Fibroblast of skin of right biceps (primary cell): ENCODE measurements at places on chromosomes 1 and 21.
A peak's percentile ranks its signal among the peaks of the same experiment; 100 is the strongest.

- no peak for DNase-seq
Observed at GRCh38 chr1:95340061-95340460, 106.1 kb downstream of the RWDD3 start.

GRCh38 chr1:36735939-36736730, 253.4 kb upstream of the CSF3R start:
- no peak for DNase-seq

GRCh38 chr1:32241001-32241763, 5.8 kb upstream of the FAM167B start:
- DNase-seq: peak; percentile 46

DNA sequence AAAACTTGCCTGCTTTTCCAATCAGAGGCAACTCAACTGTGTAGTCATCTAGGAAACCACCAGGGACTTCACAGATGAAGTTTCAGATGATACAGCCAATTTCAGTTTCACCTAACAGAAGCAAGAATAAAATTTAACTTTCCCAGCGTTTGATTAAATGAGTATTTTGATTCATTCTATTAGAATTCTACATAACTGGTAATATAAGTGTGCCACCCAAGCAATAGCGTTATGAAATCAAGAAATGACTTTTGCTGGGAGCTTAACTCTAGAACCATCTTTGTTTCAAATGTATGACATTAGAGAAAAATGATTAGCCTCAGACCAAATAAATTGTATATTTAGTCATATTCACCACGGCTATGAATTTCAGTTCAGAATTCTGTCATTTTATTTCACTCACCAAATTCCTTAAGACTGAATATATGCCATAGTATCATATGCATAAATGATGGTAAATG, 239.3 kb downstream of the NRIP1 start:
- DNase-seq: no peak

DNA sequence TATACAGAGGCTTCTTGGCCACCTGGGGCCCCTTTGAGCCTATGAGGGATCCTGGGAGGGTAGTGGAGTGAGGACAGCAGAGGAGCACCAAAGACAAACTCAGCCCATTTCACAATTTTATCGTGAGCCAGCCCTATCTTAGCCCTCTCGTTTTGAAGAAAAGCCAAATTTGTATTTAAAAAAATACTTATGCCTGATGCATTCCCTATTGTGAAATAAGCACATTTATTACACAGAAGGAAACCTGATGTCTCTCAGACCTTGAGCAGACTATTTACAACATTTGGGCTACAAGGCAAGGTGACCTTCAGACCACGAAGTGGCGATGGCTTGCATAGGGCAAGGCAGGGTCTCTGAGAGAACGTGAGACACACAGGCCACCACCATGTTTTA, 41.3 kb upstream of the H6PD start:
- no peak for DNase-seq

DNA sequence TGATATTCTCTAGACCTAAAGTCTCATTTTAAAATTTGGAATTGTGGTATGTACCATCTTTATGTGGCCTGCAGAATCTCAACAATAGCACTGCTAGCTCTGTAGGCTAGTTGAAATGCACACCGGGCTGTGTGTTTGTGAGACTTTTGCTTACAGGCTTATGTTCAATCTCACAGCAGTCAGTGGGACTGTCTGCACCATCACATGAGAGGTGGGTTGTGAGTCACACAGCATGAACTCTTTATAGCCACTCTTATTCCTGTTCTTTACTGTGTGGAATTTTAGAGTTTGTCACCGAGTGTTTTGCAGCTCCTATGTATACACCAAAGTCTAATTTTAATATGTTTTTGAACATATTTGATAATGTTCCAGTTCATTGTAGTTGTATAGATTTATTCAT, 74.6 kb downstream of the RASAL2 start:
- DNase-seq: peak; percentile 54

GRCh38 chr21:36218691-36219090, 62.1 kb downstream of the DOP1B start:
- DNase-seq: no peak

DNA sequence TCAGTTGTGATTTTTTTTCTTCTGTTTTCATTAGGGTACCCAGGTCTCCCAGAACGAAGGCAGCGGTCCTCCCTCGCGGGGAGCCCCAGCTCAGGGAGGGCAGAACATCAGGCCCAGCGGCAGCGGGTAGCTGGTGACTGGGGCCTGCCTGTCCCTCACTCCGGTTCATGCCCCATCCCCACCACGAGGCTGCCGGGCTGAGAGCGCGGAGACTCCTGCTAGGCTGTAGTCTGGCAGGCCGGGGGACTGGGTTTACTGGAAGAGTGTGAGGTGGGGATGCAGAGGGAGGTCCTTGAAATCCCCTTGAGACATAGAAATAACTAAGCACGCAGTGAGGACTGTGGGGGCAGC, 10.5 kb downstream of the BRINP2 start:
- no peak for DNase-seq

GRCh38 chr1:22105611-22106207, 37.2 kb downstream of the WNT4 start:
- DNase-seq: peak; percentile 51

DNA sequence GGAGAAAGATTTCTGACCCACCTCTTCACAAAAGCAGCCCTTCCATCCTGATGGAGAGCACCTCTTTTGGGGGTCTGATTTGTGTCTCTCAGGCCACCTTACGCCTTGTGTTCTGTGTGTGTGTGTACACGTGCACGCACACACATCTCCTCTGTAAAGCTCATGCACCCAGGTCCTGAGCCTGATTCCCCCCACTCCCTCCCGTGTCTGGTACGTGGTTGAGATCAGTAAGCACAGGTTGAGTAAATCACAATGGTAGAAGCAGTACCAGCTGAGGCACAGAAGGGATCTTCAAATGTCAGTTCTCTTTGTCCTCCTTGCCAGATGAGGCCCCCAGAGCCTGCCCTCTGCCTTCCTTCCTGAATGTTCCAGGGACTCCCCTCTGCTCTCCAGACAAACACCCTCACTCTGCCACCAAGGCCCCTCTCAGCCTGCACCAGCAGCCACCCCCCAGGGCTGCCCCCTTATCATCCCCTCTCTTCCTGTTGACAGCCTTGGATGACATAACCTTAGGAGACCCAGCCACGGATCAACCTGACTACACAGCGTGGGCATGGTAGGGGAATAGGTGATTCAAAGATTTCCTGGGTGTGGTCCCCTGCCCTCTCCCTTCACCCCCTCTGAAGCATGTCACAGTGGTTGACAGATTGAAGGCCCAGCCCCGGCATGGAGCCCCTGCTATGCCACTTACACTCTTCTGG, 112.8 kb downstream of the HIVEP3 start:
- DNase-seq: no peak

- no peak for DNase-seq
Observed at GRCh38 chr1:18279351-18280074, 171.9 kb downstream of the IGSF21 start.

- DNase-seq: peak; percentile 59
Observed at GRCh38 chr1:24694380-24694843, 50.8 kb upstream of the CLIC4 start.

DNA sequence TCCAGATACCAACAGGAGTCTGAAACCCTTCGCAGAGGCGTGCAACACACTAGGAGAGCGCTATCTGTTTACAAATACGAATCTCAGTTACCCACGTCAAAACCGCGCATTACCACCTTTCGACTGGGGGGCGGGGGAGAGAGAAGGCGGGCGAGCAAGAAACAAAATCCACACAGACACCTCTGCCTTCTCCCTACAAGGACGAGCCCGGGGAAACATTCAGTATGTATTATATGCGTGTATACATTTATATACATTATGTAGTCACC, 722 bp downstream of the TUT4 start:
- DNase-seq: peak; percentile 46

DNA sequence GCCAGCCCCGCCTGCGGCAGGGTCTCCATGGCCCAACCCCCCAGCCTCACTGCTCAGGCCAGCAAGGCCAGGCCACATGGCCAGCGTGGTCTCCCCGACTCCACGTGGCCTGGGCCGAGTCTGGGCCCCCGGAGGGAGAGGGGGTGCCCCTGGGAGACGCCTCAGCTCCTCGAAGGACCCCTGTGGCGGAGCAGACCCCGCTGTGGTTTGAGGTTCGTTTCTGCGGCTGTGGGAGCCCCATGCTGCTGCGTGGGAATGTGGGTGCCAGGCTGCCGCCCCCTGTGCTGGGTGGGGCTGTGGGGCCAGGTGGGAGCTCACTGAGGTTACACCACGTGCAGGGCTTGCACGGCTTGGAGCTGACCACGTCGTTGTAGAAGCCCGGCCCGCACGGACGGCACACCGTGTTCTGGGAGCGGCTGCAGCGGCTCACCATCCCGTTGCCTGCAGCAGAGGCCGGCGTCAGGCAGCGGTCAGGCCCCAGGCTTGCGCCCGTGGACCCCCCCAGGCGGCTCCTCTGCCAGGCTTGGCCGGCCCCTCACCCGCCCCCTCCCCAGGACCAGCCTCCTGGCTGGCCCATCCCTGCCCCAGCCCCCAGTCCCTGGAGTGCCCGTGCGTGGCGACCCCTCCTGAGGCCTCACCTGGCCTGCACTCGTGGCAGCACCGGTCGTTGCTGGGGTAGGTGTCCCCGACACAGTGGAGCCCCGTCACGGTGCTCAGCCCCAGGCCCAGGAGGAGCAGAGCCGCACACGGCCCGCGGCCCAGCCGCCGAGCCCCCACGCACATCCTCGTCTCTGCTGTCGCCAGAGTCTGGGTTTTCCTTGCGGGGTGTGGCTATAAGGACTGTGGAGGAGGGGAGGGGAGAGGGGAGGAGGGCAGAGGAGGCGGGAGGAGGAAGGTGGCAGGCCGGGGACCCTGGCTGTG, at the start of gene TNFRSF4:
Gene TNFRSF4, minus strand, starts transcription at position 809 of the 921 bp plus-strand sequence. Its CDS starts 26 bp downstream, at position 783.
- no peak for DNase-seq

DNA sequence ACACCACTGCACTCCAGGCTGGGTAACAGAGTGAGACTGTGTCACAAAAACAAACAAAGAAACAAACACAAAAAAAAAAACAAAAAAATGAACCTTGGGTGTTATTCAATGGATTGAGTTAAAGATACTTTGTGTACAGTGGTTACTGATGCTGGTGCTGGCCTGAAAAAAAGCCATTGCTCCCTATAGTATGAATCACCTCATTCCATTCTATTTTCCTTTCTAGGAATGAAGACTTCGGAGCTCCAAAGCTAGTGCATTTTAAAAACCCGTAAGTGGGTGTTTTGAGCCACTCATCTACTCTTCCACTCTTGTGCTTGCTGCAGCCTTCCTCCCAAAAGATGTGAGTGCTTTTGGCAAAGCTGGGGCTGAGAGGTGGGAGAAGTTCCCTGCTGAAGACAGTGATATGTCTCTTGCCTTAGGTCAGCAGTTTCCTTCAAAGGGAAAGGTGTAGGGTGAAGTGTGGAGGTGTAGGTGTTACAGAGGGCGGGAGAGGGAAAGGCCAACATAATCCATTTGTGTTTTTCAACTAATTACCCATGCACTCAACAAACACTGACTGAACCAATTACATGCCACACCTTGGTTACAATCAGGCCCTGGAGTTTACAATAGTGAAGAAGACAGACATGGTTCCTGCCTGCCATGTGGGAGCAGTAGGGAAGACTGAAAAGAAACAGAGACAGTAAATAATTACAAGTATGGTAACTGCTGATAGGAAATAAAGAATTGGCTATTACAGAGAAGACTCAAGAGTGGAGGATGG, 55.0 kb upstream of the SERBP1 start:
- no peak for DNase-seq

DNA sequence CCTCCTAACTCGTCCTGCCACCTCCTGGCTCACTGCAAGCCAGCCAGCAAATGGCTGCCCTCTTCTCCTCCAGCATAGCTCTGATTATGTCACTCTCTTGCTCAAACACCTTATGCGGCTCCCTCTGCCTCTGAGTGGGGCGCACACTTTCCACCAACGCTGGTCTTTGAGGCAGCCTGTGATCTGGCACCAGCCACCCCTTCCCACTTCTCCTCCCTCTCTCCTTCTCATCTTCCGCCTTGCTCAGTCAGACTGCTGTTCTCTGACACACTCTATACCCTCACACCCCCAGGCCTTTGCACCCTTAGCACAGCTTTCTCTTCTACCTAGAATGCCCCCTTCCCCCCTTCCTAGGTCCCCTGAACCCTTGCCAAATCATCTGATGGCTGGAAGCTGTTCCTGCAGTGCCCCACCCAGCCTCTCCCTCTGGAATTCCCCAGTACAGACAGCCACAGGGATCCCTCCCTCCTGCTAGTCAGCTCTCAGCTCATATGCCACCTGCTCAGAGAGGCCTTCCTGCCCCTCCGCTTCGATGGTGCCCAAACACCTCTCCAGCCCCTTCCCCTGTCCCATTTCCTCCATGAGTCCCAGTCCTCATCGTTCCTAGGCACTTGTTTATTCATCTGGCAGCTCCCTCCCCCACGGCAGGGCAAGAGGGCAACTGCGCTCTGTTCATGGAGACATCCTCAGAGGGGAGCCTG, 21.7 kb upstream of the PEF1 start:
- DNase-seq: peak; percentile 55

DNA sequence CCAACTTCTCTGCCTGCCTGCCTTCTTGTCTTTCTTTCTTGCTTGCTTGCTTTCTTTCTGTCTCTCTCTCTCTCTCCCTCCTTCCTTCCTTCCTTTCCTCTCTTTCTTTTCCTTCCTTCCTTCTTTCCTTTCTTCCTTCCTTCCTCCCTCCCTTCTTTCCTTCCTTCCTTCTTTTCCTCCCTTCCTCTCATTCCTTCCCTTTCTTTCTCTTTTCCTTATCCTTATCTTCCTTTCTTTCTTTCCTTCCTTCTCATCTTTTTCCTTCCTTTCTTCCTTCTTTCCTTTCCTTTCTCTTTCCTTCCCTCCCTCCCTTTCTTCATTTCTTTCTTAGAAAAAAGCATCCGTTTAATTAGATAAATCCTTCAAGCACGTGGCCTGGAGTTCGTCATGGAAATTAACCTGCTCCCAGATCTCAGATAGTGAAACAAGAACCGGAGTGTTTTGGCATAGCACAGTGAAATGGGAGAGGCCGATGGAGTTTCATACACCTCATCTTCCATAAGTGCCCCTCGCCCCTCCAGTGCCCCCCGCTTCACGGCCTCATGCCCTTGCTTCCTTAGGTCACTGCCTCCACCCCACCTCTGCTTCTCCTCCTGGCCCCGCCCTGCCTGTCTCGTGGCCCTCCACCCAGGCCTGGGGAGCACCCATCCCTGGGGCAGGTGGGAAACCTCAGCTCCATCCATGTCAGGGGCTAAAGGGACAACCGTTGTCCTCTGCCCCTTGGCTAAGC, 11.3 kb downstream of the CASZ1 start:
- DNase-seq: no peak
